AG20443 (cell line): ENCODE measurements at places on chromosomes 2 and 18.

DNA sequence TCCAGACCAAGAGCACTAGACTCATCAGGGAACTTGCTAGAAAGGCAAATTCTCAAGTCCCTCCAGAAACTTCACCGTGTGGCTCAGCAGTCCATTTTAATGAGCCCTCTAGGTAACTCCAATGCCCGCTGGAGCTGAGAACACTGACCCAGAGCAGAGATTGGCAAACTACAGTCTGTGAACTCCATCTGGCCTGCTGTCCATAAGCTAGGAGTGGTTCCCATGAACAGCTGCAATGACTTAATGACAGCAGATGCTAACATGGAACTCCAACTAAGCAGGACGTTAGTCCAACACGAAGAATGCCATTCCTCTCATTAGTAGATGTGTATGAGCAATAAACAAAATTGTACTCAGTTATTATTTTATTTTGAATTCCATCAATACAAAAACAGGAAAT lies 371.9 kb downstream of the STK39 start:
- DNase-seq: no peak

DNA sequence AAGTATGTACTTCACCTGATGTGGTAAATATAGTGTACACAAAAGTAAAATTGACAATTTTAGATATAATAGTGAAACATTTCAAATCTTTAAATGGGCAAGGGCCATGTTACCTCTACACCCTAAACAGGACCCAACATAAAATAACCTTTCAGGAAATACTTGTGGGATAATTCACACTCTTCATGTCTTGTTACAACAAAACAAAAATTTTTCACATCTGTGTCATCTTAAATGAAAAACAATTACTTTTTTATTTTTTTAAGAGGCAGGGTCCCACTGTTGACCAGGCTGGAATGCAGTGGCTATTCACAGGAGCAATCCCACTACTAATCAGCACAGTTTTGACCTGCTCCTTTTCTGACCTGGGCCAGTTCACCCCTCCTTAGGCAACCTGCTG lies 42.1 kb downstream of the SRBD1 start:
- no peak for DNase-seq

- no peak for DNase-seq
These were observed 113.9 kb downstream of the MAP4K4 start for GRCh38 chr2:101811226-101812015.

DNA sequence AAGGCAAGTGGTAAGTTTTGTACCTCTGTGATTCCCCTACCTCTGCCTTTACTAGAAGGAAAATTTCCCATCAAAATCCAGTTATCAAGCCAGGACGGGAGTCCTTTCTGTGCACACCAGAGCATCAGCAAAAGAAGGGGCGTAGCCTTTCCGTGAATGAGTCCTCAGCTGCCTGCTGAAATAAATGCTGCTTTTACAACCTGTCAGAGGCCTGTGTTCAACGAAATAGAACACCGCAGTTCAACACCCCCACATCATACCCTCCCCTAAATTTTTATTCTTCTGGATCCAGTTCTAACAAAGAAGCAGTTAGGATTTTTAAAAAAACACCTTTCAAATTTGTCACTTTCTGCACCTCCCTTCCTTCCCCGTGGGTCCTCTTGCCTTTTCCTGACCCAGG lies 135.8 kb downstream of the SETBP1 start:
- no peak for DNase-seq

DNA sequence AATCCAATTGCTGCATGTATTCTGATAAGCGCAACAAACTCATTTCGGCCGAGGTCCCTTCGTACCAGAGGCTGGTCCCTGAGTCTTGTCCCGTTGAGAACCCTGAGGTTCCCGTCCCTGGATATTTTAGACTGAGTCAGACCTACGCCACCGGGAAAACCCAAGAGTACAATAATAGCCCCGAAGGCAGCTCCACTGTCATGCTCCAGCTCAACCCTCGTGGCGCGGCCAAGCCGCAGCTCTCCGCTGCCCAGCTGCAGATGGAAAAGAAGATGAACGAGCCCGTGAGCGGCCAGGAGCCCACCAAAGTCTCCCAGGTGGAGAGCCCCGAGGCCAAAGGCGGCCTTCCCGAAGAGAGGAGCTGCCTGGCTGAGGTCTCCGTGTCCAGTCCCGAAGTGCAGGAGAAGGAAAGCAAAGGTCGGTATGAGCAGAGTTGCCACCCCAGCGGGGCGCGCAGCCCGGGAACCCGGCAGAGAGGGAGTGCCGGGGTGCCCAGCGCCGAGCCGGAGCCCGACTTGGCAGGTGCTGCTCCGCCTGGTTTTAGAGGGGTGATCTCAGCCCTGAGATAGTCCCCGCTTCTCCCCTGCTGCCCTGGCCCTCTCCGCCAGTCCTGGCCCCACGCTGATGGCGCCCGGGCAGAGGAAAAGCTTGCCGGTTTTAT lies 714 bp downstream of the HOXD10 start:
- no peak for DNase-seq

DNA sequence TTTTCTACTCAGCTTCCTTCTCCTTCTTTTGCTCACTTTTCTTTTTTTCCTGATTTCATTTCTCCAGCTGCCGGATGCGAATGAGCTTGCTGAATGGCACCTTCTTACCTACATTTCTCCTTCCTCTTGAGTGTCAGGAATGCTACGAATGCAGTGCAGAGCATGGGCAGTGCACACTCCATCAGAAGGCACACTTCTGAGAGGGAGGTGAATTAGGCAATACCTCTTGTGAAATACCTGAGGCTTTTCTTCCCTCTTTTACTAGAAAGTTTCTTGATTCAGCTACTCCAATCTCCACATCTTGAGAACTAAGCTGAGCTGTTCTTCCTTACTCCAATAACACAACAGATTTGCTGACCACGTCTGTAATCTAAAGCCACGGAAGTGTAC lies 51.1 kb downstream of the PLEKHM3 start:
- no peak for DNase-seq

DNA sequence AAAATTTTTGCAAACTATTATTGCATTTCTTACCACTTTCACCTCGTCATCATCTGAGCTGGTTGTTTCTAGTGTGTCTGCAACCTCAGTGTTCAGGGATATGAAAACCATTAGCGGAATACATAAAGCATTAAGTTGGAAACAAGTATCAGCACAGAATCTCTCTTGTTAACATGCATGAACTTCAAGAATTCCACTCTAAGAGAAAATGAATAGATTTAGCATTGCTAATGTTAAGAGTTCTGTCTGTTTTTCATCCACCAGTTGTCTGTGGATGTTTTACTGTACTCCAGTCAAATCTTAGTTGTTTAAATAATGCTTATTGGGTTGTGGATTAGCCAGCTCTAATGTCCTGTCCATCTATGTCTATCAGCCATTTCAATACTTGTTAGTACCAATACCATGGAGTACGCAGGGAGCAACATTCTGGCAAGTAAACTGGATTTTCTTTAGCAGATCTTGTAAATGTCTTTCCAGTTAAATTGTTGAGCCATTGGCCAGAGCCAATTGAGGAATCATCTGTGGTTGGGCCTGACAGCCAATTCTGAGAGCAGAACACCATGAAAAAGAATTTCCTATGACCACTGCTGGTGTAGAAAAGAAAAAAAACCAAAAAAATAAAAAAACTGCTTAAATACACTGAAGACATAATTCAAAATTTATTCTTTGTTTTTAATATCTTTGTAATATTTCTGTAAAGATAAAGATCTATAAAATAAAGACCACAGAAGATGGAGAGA lies 82.5 kb downstream of the SLC8A1 start:
- no peak for DNase-seq
